ENCODE measurements at places on chromosomes 11 and 22.

GRCh38 chr11:46345131-46345597 is 2.1 kb upstream of the DGKZ start:
- DNase-seq, result no peak

DNA sequence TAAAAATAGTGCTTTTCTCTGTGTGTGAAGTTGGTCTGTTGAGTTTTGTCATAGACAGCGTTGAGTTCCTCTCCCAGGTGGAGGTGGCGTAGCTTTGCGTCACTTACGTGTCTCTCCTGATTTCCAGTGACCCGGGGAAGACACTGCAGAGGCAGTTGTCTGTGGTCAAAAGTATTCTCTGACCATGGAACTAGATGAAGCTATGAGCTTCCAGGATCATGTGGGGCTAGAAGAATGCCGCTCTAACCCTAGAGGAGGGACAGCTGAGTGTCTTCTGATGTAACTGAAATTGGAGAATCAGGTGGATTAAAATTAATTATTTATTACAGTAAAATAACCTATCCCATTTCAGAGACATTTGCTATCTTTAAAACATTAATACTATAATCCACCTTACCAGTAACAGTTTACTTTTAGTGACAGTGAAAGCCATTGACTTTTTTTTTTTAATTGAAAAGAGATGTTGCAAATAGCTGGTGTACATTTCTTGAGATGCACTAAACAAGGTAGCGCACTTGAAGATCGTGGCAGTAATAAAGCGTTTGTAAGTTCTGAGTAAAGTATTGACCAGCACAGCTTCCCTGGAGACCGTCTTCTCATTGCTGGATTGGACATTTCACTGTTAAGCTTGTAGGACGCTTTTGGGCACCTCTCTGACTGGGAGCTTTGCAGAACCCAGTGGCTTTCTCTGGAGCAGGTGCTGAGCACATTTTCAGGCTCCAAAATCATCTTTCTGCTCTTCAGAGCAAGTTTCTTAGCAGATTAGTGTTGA is 9.7 kb downstream of the CAT start:
- DNase-seq, result no peak

DNA sequence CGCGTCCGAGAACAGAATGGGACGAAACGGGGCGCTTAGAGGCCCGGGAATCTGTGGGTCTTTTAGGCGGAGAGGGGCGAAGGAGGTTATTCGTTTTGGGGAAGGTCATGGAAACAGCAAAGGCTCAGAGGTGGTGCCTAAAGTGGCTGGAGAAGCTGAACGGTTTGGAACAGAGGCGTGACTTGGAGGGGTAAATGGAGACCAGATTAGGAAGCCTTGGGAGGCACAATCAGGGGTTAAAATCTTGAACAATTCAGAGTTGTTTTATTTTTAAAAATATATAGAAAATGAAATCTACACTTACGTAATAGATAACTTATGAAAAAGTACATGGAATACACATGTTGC is 247 bp upstream of the PLAAT5 start:
- DNase-seq, result no peak

- no peak for DNase-seq
These were observed 6.5 kb downstream of the FZD4 start for GRCh38 chr11:86948733-86949132.

GRCh38 chr11:126332221-126332711 is 23.2 kb upstream of the ST3GAL4 start:
- DNase-seq, result no peak
